Epithelial cell of umbilical artery (primary cell): ENCODE measurements at places on chromosomes 6 and 20. TPM values are rescaled to one million over a fixed set of nuclear protein-coding genes. Genes with fewer than 3 reads are reported as not detected.

Gene TNFRSF6B
- total RNA-seq: 7.1 and 41.5 TPM in 2 replicates

Gene HCRTR2
- not detected in 2 replicates for total RNA-seq

Gene WFDC5
- not detected in 2 replicates for total RNA-seq

Gene LY6G6F
- not detected in 2 replicates for total RNA-seq

Gene SIRPB1
- total RNA-seq: 0.32 TPM in 1 of 2 replicates, not detected in the other

Gene INSM1
- total RNA-seq: not detected in 2 replicates

Gene ANKRD60
- total RNA-seq: not detected in 2 replicates

Gene NKX2-4
- not detected in 2 replicates for total RNA-seq

Gene PNPLA1
- not detected in 2 replicates for total RNA-seq

Gene SESN1
- total RNA-seq: 18.8 and 30.1 TPM in 2 replicates

Gene RAET1G
- total RNA-seq: 0.30 TPM in 1 of 2 replicates, not detected in the other

Gene DCDC2
- under 0.01 and 0.15 TPM in 2 replicates for total RNA-seq

Gene REM1
- not detected in 2 replicates for total RNA-seq

Gene HMGCLL1
- not detected in 2 replicates for total RNA-seq

Gene CENPB
- 96.8 and 118 TPM in 2 replicates for total RNA-seq

Gene TRAPPC3L
- total RNA-seq: under 0.01 TPM in 1 of 2 replicates, not detected in the other

Gene EYA4
- 0.32 and 0.61 TPM in 2 replicates for total RNA-seq

Gene PTGIS
- total RNA-seq: 0.97 and 2.4 TPM in 2 replicates

Gene POM121L2
- total RNA-seq: not detected in 2 replicates

Gene MAS1
- not detected in 2 replicates for total RNA-seq

Gene CST2
- total RNA-seq: not detected in 2 replicates

Gene LAMA4
- 307 and 441 TPM in 2 replicates for total RNA-seq

Gene CCN6
- total RNA-seq: not detected in 2 replicates

Gene PRPH2
- under 0.01 and 0.30 TPM in 2 replicates for total RNA-seq

Gene SMLR1
- not detected in 2 replicates for total RNA-seq

Gene ATP9A
- total RNA-seq: 21.4 and 25.4 TPM in 2 replicates

Gene ZC2HC1B
- not detected in 2 replicates for total RNA-seq

Gene OR2H1
- not detected in 2 replicates for total RNA-seq

Gene CBLN4
- total RNA-seq: not detected in 2 replicates

Gene C20orf96
- 1.6 and 4.7 TPM in 2 replicates for total RNA-seq

Gene C20orf204
- 2.6 and 3.0 TPM in 2 replicates for total RNA-seq

Gene PHACTR3
- not detected in 2 replicates for total RNA-seq

Gene OPRM1
- not detected in 2 replicates for total RNA-seq

Gene GATA5
- not detected in 2 replicates for total RNA-seq

Gene ENPP1
- 2.3 and 3.6 TPM in 2 replicates for total RNA-seq

Gene SLC2A10
- 10.6 and 13.3 TPM in 2 replicates for total RNA-seq

Gene RANBP9
- 18.5 and 22.3 TPM in 2 replicates for total RNA-seq

Gene ANGPT4
- total RNA-seq: not detected in 2 replicates

Gene WDR27
- total RNA-seq: 16.6 and 34.0 TPM in 2 replicates

Gene RBPJL
- not detected in 2 replicates for total RNA-seq

Gene DPPA5
- not detected in 2 replicates for total RNA-seq

Gene ISM1
- total RNA-seq: not detected in 2 replicates

Gene TCF21
- total RNA-seq: under 0.01 and 0.15 TPM in 2 replicates

Gene COL9A1
- total RNA-seq: not detected in 2 replicates

Gene SUPT3H
- 1.5 and 5.8 TPM in 2 replicates for total RNA-seq

Gene FAXC
- total RNA-seq: 1.1 and 2.6 TPM in 2 replicates

Gene ARMH2
- not detected in 2 replicates for total RNA-seq

Gene AIF1
- not detected in 2 replicates for total RNA-seq

Gene ADGRF5
- 2.9 and 7.6 TPM in 2 replicates for total RNA-seq

Gene CDSN
- total RNA-seq: not detected in 2 replicates

Gene COL10A1
- not detected in 2 replicates for total RNA-seq

Gene SLC13A3
- total RNA-seq: 0.15 and 0.32 TPM in 2 replicates

Gene CST1
- total RNA-seq: 6.2 TPM in 1 of 2 replicates, not detected in the other

Gene OOEP
- total RNA-seq: not detected in 2 replicates

Gene CGA
- not detected in 2 replicates for total RNA-seq

Gene LY6G6D
- total RNA-seq: not detected in 2 replicates

Gene PRDM13
- not detected in 2 replicates for total RNA-seq

Gene CTSZ
- 227 and 281 TPM in 2 replicates for total RNA-seq

Gene SLCO4A1
- 3.6 and 5.9 TPM in 2 replicates for total RNA-seq

Gene PRR18
- not detected in 2 replicates for total RNA-seq
